Uterus (tissue), 4 donors: ENCODE measurements at places on chromosomes 13 and 19. TPM values are rescaled to one million over a fixed set of nuclear protein-coding genes. Genes with fewer than 3 reads are reported as not detected.

DNA sequence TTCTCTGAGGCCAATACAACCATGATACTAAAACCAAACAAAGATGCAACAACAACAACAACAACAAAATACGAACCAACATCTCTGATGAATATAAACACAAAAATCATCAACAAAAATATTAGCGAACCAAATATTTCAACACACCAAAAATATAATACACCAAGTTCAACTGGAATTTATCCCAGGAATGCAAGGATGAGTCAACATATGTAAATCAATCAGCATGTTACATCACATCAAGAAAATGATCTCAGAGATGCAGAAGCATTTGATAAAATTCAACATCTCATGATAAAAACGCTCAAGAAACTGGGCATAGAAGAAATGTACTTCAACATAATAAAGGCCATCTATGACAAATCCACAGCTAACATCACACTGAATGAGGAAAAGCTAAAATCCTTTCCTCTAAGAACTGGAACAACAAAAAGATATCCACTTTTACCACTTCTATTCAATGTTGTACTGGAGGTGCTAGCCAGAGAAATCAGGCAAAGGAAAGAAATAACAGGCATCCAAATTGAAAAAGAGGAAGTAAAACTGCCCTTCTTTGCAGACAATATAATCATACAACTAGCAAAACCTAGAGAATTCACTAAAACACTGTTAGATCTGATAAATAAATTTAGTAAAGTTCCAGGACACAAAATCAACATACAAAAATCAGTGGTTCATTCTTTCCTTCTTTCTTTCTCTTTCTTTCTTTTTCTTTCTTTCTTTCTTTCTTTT lies 2448.7 kb upstream of the PCDH20 start:
- H3K4me1 ChIP-seq, result no peaks in the 10 kb centered on the region
- no peak overlapping the region for H3K27ac ChIP-seq
- no peaks in the 10 kb centered on the region for H3K27me3 ChIP-seq
- DNase-seq, result no peak
- no peaks in the 10 kb centered on the region for H3K36me3 ChIP-seq

- no peak overlapping the region for H3K4me3 ChIP-seq
- H3K27me3 ChIP-seq, result no peaks in the 10 kb centered on the region
- no peaks in the 10 kb centered on the region for H3K4me1 ChIP-seq
Observed at GRCh38 chr13:29710511-29710910, 115.0 kb upstream of the SLC7A1 start.

B3GNT3 gene
- not detected for total RNA-seq

- H3K4me3 ChIP-seq, result no peak overlapping the region
- H3K4me1 ChIP-seq, result no peaks in the 10 kb centered on the region
- H3K27me3 ChIP-seq, result no peaks in the 10 kb centered on the region
Observed at GRCh38 chr13:52975161-52975560, 53.5 kb upstream of the OLFM4 start.

DNA sequence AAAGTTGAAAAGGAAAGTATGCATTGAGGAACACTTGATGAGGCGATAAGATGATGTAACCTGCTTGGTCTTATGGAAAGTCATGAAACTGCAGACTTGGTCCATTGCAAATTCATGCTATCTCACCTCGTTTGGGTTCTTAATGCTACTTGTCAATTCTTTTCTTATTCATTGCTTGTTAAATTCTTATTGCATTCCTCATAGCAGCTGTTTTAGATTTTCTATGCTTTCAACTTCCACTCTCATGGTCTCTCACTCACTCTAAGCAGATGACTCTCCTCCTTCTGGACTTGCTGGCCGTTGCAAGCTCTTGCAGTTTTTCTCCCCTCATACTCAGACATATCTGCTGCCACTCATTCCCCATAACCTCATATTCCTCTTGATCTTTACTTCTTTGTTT lies 67.8 kb upstream of the CSNK1A1L start:
- DNase-seq, result no peak
- no peaks in the 10 kb centered on the region for H3K27me3 ChIP-seq
- H3K4me1 ChIP-seq, result no peaks in the 10 kb centered on the region

GRCh38 chr13:112247471-112248405 lies 128.4 kb upstream of the SPACA7 start:
- H3K27ac ChIP-seq, result no peak overlapping the region
- DNase-seq, result no peak
- no peak overlapping the region for H3K4me3 ChIP-seq
- H3K4me1 ChIP-seq, result no peaks in the 10 kb centered on the region
- no peaks in the 10 kb centered on the region for H3K27me3 ChIP-seq

DNA sequence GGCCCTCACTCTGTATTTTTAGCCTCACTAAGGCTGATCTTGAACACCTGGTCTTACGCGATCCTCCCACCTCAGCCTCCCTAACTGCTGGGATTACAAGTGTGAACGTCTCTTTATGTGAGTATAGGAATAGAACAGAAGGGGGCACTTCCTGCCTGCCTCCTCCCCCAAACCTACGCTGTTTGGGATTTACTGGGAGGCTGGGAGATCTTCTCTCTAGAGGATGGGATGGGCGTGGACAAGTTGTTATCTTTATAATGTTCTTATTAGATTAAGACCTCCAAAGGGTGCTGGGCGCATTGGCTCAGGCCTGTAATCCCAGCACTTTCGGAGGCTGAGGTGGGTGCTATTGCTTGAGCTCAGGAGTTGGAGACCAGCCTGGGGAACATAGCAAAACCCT lies 2.9 kb upstream of the CSNK1G2 start:
- DNase-seq, result no peak
- H3K4me3 ChIP-seq, result no peak overlapping the region
- no peaks in the 10 kb centered on the region for H3K27me3 ChIP-seq
- no peak overlapping the region for H3K27ac ChIP-seq
- H3K36me3 ChIP-seq, result no peaks in the 10 kb centered on the region
- H3K4me1 ChIP-seq, result peaks cover 13% of the 10 kb centered on the region

GRCh38 chr19:2625434-2625833 lies 77.1 kb downstream of the GNG7 start:
- H3K27ac ChIP-seq, result no peak overlapping the region
- H3K36me3 ChIP-seq, result no peaks in the 10 kb centered on the region
- H3K27me3 ChIP-seq, result no peaks in the 10 kb centered on the region
- DNase-seq, result no peak
- H3K4me3 ChIP-seq, result no peak overlapping the region
- H3K4me1 ChIP-seq, result peaks cover 3% of the 10 kb centered on the region

HCN2 gene
- total RNA-seq, result not detected
